ENCODE measurements at places on chromosomes 11 and 22.

DNA sequence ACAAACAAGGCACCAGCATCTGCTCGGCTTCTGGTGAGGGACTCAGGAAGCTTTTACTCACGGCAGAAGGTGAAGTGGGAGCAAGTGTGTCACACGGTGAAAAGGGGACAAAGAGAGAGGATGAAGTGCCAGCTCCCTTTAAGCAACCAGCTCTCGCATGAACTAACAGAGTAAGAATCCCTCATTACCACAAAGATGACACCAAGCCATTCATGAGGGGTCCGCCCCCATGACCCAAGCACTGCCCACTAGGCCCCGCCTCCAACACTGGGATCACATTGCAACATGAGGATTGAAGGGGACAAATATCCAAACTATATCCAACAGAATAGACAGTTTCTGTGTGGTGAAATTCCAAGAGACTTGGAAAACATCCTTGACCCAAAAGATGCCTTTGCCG is 198.2 kb upstream of the POU2AF2 start:
- no peak for DNase-seq

- DNase-seq: no peak
These were observed 178.4 kb downstream of the NAV2 start for GRCh38 chr11:19891022-19891421.

GRCh38 chr11:1488575-1489180 is 2.1 kb upstream of the MOB2 start:
- DNase-seq: no peak

DNA sequence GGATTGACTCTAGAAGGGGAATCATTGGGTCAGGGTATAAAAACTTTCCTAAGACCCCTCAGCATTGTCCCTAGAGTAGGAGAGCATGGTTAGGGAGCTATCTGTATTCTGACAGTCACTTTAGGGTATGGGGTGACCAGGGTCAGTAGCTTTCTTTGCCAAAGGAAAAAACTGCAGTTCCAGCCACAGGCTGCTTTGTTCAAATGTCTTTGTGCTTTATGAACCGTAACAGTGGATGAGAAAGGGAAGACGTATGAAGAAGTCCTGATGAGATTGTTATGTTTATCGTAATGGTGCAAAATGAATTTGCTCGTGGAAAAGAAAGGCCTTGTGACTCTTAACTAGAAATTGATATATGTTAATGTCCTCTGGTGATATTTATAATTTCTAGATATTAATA is 30.0 kb downstream of the CYB5R2 start:
- no peak for DNase-seq

DNA sequence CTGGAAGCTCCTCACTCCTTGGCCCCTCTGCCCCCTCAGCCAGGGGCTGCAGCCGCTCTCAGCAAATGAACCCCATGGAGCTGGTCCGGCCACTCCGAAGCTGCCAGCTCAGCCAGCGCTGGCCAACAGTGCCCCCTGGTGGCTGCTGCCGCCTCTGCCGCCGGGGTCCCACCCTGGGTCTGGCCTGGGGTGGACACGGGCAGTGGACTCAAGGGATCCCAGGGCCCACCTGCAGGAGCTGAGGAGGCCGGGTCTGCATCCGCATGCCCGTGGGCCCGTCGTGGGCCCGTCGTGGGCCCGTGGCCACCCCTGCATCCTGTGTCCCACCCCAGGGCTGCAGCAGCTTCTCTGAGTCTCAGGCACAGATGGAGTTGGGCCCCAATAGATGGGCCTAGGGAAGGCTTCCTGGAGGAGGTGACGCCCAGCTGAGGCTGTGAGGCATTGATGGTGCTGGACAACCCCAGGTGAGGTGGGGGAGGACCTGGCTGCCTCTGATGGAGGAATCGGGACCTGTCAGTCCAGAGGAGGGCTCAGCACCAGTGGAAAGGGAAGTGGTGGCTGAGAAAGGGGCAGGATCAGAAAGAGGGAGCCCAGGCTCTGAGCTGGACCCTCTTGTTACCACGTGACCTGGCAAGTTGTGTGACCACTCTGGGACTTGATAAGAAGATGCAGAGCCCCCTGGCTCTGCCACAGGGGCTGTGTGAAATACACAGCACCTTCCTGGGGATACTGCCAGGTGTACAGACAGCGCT is 522.3 kb downstream of the BRD1 start:
- DNase-seq: peak; percentile 40

GRCh38 chr11:121297872-121298271 is 5.3 kb downstream of the SC5D start:
- DNase-seq: no peak

All from activated T-cell treated with anti-CD3 and anti-CD28 coated beads for 4 hours (primary cell).